ENCODE measurements at places on chromosomes 11 and 22.
A peak's percentile ranks its signal among the peaks of the same experiment; 100 is the strongest.

DNA sequence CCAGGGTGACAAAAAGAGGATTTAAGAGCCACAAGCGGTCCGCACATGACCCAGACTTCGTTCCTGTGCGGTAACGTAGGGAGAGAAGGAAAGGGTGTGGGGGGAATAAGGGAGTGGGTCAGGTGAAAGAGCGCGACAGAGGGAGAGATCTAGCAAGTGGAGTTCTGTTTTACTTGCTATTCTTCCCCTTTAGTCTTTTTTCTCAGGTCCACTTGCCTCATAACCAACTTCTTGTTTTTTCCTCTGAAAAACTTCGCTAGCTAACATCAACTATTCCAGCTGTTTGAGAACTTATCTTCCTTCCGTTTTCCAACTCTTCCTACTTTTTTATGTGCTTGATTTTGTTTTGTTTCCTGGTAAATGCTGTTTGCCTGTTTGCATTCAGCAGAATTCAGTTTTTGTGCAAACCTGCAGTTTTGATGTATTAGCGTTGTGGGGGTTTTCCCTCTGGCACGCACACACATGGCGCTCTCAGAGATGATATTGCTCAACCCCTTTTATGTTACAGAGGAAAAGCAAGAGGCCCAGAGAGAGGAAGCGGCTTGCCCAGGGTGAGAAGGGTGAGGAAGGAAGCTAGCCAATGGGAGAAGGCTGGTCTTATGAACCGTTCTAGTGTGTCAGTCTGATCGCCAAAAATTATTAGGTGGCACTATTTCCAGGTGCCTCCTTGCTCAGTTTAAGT is 592 bp upstream of the CTSC start:
- DNase-seq, result no peak

DNA sequence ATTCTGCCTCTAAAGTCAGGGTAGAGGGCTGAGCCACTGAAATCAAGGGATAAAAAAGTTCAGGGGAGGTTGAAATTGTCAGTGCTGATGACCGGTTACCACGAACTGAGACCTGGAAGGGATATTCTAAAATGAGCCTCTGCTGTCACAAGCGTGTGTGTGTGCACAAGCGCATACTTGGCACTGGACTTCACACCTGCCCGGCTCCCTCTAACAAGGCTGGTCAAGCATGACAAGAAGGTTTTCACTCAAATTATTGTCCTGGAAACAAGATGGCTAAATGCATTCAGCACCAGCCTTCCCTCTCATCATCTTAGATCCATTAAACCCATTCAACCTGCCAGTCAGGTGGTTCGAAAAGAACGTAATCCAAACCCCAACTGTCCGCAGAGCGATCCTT is 54.8 kb upstream of the CECR2 start:
- no peak for DNase-seq

- no peak for DNase-seq
These were observed 379 bp upstream of the SLC3A2 start for GRCh38 chr11:62880231-62880802.

GRCh38 chr11:2798951-2799761 is 86.4 kb downstream of the CDKN1C start:
- no peak for DNase-seq

DNA sequence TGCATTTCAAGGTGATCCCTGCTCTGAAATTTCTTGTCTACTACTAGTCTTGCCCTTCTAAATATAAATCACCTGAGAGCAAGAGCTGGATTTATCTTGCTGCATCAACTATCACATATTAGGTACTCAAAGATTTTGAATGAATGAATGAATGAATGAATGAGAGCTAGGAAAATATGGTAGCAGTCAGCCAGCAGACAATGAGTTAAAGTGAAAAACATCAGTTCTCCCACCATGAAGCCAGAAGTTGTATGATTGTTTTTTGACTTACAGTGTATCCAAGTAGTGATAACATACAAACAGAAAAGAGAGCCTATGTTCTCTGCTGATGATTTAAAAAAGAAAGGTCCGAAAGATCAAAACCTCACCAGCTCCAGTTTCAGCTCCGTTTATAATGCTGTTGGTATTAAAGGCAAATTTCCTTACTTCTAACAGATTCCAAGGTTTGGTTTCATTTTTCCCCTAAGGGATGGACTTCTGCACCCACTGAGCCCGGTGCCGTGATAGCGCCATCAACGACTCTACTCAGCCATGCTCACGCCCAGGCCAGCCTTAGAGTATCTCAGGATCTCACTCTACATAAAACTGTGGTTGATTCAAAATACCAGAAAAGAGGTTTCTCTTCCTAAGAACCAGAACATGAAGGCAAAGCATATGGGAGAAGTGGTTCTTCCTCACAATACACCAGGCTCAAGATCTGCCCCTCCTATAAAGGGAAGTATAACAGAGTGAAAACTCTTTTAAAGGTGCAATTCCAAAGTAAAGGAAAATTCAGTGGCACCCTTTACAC is 92.0 kb downstream of the SGSM3 start:
- DNase-seq, result no peak

DNA sequence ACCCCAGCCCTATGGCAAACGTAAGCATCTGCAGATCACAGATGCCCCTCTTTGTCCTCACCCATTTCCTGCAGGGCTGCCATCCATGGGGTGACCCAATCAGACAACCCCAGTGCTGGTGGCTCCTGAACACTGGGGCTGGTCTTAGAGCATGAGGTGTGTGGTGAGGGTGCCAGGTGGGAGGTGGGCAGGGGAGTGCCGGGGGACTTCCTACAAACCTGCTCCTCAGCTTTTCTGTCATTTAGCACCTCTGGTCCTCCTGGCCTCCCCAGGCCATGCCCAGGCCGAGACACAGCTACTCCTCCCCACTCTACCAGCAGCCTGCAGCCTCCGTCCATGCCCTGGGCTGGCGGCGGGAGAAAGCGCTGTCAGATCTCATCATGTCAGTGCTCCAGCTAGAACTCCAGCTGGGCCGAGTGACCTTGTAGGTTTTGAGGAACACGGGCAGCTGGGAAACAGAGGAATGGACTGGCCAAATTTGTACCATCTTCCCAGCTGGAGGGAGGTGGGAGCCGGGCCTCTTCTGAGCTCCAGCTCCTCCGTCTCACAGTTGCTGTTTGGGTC is 157.7 kb upstream of the NECTIN1 start:
- no peak for DNase-seq

GRCh38 chr11:77959434-77959833 is 35.0 kb downstream of the INTS4 start:
- no peak for DNase-seq

DNA sequence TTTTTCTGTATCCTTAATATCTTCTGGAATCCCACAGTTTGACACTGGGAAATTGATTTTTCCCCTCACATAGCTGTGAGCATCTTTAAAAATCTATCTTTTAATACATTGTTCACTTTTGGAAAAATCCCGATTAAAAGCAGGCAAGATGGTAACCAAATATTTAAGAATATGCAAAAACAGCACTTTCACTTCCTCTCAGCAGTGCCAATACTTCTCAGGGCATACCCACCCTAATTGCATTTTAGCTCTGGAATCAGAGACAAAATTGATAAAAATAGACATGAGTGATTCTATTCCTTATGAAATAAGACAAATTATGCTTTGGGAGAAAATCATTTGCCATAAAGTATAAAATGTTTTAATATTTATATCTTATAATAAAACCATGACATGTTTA is 168.5 kb upstream of the CCDC90B start:
- DNase-seq, result no peak

DNA sequence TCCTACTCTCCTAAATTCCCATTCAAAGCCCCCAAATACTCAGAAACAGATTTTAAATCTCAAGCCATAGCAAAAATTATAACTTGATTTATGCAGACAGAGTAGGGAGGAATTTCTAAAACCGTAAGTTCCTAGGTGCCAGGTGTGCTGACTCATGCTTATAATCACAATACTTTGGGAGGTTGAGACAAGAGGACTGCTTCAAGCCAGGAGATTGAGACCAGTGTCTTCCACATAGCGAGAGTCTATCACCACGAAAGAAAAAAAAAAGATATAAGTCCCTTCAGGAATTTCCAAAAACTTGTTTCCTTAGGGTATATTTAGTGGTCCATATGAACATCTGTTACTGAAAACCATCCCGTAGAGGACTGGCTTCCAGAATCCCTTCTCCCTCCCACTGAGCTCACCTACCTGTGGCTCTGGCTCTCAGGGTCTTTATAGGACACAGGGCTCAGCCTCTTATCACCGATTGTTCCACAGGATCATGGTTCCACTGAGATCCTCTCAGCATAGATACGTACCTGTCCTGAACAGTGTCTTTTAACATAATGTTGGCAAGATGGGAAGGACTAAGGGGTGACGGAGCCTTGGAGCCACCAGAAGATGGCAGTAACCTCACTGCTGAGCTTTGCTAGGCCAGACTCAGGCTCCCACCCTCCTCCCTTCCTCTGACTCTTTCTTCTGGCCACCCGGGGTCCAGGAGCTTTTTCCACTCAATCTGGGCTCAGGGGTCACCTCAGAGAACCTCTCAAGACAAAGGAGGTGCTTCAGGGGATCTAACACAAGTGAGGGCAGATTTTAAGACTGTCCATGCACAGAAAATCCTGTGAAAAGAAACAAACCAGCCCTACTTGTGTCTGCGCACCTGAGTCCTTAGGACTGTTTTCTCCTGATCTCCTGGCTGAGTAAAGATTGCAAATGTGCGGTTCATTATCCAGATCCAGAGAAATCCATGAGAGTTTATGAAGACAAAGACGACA is 117.5 kb upstream of the TOP3B start:
- DNase-seq, result no peak

GRCh38 chr11:134481135-134481534 is 69.1 kb upstream of the B3GAT1 start:
- DNase-seq, result no peak

DNA sequence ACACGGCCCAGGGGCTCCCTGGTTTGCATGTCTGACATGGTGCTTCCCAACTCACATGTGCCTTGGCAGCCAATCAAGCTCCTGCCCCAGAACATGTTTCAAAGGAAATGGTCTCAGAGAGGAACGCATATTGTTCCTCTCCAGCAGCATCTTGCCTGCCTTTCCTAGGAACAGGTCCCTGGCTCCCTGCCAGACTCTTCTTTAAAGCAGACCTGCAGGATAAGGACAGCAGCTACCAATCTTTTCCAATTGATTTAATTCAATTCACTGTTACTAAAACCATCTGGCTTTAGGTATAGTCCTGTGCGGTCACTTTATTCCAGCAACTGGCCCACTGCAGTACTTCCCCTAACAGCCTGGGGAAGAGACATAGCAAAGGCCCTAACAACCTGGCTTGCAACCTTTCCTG is 79.9 kb downstream of the AMBRA1 start:
- DNase-seq, result peak; percentile 54

- no peak for DNase-seq
These were observed 12.8 kb upstream of the TPCN2 start for GRCh38 chr11:69035946-69036340.

GRCh38 chr11:64890522-64890939 is 12.1 kb upstream of the EHD1 start:
- DNase-seq, result peak; percentile 43

DNA sequence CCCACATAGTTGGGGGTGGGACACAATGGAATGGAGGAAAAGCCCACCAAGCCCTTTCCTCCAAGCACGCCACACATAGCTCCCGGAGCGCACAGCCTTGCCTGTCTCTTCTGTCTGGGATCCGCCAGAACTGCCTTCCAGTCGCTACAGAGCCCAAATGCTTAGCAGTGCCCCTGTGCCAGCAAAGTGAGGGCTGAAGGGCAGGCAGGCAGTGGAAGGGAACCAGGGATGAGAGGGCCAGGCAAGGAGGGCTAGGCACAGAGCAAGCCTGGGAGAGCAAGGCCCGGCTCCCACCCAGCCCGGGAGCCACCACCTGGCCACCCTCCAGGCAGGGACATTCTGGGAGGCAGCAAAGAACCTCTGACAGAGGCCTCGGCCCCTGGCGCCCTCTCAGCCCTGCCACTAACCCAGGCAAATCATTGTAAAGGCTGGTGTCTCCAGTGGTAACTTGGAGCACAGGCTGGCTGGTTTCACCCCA is 32.5 kb downstream of the PPP2R1B start:
- DNase-seq, result no peak

GRCh38 chr11:73322382-73323306 is 14.6 kb downstream of the ARHGEF17 start:
- DNase-seq, result no peak

DNA sequence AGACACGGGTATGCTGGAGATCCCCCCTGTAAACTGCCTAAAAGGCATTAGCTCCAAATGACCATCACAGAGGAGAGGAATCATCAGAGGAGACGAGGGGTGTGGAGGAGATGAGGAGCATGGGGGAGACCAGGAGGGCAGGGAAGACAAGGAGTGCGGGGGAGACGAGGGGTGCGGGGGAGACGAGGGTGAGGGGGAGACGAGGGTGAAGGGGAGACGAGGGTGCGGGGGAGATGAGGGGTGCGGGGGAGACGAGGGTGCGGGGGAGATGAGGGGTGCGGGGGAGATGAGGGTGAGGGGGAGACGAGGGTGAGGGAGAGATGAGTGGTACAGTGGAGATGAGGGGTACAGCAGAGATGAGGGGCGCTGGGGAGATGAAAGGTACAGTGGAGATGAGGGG is 17.5 kb upstream of the GAL start:
- no peak for DNase-seq

Data from NCI-H1694 treated with DMSO at 0.1 percent for 48 hours (cell line).